ENCODE measurements at places on chromosomes 5 and 9.

DNA sequence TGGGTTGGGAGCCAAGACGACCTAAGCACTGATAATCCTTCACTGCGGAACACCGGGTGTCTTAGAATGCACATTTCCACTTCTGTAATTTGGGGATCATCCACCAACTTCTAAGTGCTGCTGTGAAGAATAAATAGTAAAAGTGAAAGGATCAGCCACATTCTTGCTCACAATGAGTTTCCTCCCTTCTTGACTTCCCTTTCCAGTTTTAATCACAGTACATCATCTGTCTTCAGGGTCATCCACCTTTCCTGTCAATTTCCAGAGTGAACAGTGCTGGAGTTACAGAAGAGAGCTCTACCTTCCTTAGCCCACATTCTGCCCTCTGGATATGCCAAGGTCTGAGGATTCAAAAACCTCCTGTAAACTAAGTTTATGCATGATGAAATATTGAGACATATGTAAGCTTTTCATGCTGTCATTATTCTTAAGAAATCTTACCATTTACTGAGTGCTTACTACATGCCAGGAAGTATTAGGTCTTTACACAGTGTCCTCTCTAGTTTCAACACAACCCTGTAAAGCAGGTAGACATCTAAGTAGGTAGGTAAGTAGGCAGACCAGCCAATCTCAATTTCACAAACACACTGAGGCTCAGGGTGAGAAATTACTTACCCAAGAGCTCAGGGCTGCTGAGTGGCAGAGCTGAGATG, 105.2 kb downstream of the CDK5RAP2 start:
- DNase-seq: no peak

DNA sequence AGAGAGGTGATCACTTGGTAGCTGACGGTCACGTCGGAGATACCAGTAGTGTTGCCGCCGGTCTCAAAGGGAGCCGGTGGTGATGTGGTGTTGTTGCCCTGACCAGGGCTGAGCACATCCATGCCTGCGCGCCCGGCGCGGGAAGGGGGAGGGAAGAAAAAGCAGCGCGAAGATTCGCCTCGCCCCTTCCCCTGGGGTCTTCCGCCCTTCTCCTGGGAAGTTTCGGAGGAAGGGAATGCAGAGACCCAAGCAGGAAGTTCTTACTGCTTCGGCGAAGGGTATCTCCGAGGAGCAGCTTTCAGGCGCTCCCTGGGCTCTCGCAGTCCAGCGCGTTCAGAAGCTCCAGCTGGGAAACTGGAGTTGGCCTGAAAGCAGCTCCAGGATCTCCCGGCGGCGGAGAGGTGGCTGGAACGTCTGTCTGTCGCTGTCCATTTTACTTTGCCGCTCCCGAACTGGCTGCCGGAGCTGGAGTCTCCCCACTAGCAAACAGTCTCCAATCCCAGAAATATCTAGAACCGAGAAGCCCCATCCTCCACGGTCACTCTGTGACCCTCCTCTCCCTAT, 565 bp downstream of the HTR1A start:
- no peak for DNase-seq

GRCh38 chr5:42689391-42689790, 67.2 kb upstream of the CCDC152 start:
- DNase-seq: no peak

GRCh38 chr5:167934551-167934971, 356.9 kb upstream of the WWC1 start:
- peak; percentile 63 for DNase-seq

GRCh38 chr5:54317511-54318260, 7.3 kb upstream of the ARL15 start:
- DNase-seq: no peak

DNA sequence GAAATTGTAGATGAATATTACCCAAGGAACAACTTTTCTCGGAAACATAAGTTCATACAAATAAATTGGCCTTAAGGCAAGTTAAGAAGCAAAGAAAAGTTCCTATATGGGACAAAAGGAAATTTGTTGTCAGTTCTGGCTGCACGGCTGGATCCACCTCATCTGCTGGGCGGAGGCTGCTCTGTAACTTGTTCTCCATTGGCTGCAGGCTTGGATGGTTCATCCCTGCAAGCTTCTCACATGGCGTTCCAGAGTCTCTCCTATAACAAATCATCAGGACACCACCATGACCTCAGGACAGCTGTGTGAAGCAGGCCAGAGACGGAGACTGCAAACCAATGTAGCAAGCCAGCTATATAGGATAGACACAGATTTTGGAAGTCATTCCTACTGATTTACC, 81.4 kb upstream of the DAB2 start:
- no peak for DNase-seq

DNA sequence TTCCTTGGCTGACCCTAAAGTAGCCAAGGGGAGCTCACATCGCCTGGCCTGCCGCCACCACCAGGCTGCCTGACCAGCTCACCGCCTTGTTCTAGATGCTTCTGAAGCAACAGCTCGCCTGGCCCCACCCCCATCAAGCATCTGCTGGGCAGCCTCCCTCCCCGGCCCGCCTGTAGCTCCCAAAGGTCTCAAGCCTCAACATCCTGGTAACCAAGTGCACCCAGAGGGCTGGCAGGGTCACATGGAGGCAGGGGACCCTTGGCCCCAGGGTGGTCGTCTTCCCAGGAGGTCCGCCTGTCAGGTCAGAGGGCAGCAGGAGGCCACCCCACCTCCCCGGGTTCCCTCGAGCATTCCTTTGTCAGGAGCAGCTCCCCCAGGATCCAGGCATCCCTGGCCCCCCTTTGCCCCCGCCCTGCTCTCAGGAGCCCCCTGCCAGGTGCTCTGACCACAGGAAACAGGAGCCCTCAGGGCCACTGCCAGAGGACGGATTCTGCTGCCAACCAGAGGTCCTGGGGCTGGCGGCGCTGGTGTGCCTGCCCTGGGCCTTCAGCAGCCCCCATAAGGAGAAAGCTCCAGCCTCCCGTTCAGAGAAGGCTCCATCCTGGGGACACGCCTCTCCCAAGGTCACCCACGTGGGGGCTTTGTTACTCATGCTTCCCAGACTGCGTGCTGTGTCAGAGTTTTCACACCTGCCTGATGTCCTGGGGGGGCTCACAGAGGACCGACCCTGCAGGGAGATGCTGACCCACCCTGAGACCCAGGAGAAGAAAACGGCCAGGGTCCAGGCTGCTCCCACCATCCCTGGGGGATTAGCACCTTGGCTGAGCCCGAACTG, 3.5 kb upstream of the LRRC14B start:
- no peak for DNase-seq

GRCh38 chr5:179862891-179863290, 4.3 kb upstream of the MRNIP start:
- no peak for DNase-seq

- DNase-seq: no peak
Measured at GRCh38 chr5:42880496-42881150, 68.9 kb upstream of the SELENOP start.

GRCh38 chr9:134535171-134535570, 106.4 kb upstream of the COL5A1 start:
- DNase-seq: no peak

DNA sequence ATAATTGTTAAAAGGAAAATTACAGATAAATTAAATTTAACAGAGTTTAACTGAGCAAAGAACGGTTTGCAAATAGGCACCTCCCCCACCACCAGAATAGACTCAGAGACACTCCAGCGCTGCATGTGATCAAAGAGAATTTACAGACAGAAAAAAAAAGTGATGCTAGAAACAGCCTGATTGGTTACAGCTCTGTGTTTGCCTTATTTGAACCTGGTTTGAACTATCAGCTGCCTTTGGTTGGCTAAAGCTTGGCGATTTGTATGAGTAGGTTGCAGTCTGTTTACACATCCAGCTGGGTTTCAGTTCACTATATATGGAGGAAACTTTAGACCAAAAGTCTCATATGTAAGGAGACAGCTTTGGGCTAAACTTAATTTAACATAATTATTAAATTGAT, 249.1 kb downstream of the ENC1 start:
- no peak for DNase-seq

- DNase-seq: no peak
Measured at GRCh38 chr9:127833555-127833954, 20.9 kb downstream of the ENG start.

DNA sequence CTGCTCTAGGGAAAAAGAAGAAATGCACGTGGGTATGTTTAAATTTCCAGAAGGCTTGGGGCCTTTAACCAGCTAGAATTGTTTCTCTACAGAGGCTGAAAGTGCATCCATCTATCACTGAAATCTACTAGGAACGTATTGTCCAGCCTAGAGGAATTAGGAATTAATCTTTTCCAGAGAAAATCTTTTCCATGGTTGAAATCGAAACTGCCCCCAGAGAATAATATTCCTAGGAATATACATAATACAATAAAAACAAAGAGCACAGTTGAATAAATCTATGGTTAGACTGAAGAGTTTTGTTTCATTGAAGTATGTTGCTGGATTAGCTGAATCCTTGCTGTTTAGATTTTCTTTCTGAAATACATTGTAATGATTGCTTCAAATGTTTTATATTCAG, 378.5 kb downstream of the PLK2 start:
- DNase-seq: no peak
